Putamen (tissue), 1 donor: ENCODE measurements at places on chromosomes 12 and 14.

DNA sequence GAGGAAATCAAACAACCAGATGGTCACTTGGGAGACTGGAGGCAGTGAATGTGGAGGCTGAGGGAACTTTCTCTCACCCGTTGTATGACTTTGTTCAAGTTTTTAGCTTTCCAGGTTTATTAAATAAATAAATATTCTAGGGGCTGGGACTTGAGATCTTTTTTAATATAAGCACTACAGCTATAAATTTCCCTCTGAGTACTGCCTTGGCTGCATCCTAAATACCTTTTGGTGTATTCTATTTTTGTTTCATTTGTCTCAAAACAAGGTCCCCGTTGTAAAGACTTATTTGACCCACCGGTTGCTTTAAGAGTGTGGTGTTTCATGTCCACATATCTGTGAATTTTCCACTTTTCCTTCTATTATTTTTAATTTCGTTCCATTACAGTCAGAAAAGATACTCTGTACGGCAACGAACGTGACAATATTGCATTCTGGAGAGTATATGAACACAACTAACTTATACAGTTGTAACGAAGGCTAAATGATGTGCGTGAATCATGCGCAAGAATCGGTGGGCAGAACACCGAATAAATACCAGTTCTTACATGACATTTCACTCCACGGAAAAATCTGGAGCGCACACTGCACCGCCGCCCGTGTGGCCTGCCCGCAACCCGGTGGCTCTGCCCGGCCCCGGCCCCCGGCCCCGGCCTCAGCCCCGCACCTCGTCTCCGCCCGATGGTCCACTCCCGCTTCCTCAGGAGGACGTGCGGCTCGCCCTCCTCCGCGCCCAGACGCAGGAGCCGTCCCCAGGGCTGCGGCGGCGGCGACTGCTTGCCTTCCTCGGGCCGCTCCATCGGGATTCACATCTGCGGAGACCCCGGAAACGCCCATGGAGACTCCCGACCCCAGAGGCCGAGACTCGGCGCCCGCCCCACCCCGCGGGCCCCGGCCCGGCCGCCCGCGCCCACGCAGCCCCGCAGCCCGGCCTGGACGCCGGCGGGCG is 602 bp downstream of the CHFR start:
- DNase-seq, result no peak

DNA sequence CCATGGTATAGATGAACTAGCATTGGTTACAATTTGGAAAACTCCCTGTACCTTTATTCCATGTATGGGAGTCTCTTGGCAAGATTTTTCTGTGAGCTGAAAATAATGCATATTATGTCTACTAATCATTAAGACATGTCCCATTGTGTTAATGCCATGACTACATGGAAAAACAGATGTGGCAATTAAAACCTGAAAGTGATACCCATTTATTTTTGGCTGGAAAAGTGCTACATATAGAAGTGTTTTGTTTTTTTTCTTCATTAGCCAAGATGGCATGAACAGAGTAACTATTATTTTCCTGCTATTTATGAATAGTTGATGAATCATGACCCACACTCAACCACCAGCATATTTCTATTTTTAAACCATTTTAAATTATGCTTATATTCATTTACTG is 58.2 kb downstream of the ALG10B start:
- no peak for DNase-seq

DNA sequence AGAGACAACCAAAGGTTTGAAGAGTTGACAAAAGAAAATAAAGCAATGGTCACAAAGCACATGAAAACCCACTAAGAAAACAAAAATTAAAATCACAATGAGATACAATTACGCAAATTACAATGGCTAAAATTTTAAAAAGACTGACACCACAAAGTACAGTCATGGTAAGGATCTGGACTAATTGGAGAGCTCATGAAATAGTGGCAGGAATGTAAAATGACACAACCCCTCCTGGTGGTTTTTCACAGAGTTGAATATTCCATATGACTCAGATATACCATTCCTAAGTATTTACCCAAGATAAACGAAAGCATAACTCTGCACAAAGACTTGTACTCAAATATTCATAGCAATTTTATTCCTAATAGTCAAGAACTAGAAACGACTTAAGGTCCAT is 65.9 kb downstream of the NOVA1 start:
- DNase-seq, result no peak

- no peak for DNase-seq
Observed at GRCh38 chr14:71333705-71334104, 426.4 kb downstream of the PCNX1 start.

GRCh38 chr14:103314496-103315277 is 19.4 kb upstream of the EIF5 start:
- DNase-seq, result no peak

DNA sequence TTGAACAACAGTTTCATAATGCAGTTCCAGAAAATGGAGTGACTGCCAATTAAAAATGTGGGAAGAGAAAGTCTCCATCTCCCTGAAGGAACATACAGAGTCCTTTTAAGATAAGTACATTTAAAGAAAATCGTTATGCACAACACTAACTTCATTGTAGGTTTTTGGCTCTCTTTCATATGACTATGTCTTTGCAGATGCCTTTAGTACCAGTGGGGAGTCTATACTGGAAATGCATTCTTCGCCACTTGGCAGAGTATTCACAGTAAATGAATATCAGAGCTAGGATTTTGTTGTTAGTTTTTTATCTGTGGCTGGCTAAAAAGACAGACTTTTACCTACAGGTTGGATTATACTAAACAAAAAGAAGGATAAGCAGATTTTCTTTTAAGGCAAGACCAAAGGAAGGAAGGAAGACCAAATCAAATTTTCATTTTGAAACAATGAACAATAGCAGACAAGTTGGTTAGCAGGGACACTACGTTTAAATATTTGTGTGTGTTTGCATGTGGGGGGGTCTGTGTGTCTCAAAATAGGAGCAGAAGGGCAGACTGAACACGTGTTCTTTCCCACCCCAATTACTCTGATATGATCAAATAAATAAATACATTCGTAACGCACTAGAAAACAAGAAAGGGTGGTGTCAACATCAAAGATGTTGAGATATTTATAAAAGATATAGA is 124.5 kb downstream of the BTG1 start:
- no peak for DNase-seq

- no peak for DNase-seq
Observed at GRCh38 chr14:104957146-104958113, 20.7 kb downstream of the AHNAK2 start.
